GM12865 (cell line): ENCODE measurements at places on chromosomes 12 and 14.

DNA sequence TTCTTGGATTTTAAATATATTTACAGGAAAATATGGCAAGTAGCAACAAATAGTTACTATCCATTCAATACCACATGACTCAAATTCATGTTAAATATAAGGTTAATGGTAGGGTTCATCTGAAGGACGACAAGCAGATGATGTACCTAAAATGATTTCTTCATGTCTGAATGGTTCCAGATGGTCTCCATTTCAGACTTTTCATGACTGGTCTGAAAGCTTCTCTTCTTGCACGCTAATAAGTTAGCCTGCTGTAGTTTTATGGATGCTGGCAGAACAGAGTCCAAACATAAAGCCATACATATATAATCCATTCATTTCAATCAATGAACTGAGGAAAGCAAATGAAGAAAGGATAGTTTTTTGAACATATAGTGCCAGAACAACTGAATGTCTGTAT lies 257.0 kb upstream of the MGAT4C start:
- DNase-seq: no peak

GRCh38 chr12:82099216-82099615 lies 259.0 kb downstream of the CCDC59 start:
- DNase-seq: no peak

DNA sequence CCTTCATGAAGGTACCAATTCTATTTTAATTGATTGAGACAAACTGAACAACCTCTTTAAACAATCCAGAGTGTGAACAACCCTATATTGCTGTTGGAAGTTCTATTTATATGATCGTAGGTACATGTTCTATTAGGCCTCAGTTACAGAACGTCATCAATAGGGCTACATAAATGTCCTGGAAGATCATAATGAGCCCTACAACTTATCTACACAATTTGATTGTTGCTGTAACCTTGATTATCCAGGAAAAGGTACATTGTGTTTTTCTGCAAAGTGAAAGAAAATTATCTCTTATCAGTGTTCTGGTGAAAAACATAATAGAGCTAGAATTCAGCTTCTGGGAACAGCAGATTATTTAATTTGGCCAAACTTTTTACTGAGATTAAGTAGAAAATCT lies 612.9 kb downstream of the GALC start:
- DNase-seq: no peak

- no peak for DNase-seq
These were observed 96.1 kb downstream of the TMEM121 start for GRCh38 chr14:105622329-105622955.

- no peak for DNase-seq
These were observed 63.8 kb downstream of the FAR2 start for GRCh38 chr12:29212682-29213403.

DNA sequence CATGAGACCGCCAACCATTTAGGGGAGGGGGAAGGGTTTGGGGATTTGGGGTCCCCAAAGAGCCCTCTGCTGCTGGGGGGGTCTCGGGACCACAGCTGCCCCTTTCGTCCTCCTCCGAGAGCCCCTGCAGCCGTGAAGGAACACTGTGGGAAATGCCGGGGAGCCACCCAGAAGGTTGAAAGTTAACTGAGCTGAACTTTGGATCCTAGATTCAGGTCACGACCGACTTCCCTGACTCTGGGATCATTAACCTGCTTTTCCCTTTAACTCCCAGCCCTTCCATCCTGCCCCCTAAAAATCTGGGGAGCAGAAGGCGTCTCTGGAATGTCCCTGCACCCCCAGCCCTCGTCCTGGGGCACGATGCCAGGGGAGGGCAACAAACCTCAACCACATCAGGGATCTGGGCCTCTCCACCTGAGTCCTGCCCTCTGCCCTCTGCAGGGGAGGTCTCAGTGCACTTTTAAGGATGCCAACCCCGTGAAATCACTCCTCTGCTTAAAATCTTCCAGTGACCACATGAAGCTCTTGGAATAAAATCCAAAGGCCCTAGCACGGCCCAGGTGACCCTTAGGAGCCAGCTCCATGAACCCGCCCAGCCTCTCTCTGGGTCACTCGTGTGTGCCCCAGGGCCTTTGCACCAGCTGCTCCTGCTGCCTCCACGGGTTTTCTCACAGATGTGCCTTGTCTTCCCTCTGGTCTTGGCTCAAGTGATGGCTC lies 95.0 kb downstream of the RFLNA start:
- DNase-seq: no peak

DNA sequence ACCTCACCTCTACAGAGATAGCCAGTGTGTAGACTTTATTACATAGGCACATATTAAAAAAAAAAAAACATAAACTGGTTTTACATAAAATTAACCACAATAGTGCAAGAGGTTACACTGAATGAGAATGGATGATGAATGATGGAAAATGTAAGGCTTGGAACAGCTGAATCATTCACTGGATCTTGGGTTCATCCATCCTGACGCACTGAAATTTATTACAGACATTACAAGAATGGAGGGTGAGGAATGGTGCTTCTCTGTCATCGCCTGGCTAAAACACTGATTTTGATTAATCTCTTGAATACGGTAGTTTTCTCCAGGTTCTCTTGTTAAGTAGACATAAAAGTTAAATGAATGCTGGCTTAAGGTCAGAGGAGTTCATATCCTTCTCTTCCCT lies 40.0 kb upstream of the GTF2A1 start:
- DNase-seq: no peak

GRCh38 chr12:46233423-46233822 lies 35.4 kb downstream of the SLC38A1 start:
- no peak for DNase-seq

- no peak for DNase-seq
These were observed 6.8 kb upstream of the RASAL1 start for GRCh38 chr12:113142173-113142885.

- DNase-seq: no peak
These were observed 5.6 kb upstream of the FAM234B start for GRCh38 chr12:13038491-13039161.

- no peak for DNase-seq
These were observed 20.6 kb downstream of the PRPF39 start for GRCh38 chr14:45104561-45104960.

GRCh38 chr12:479161-479560 lies 19.4 kb downstream of the B4GALNT3 start:
- no peak for DNase-seq

DNA sequence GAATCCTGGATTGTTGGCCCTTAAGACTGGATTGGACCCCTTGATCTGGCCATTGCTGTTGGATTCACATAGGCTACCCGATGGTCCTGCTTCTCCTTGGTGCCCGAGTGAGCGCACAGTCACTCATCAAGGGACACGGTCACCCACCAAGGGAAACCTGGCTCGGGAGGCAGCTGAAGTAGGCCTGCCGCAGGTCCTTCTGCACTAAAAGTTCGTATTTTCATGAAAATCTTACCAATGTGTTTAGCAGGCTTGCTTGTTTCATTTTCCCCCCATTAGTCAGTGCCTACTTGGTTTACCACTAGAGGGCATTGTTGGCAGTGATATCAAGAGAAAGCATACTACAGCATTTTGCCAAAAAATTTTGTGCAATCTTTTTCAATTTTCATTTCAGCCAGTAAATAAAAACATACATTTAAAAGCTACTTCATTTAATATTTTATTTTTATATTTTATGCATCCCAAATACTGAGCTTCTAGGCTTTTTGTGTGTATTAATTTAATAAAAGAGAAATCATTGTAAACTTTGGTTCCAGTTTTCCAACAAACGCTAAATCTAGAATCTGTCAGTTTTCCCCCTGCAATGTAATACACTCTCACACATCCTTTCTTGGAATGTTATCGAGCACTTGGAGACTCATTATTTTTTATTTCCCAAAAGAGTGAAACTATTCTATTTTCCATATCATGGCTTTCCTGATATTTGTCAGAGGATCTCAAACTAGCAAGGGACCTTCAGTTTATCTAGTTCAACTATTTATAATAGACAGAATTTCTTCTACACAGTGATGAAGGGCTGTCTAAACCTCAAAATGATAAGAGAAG lies 116.7 kb downstream of the LMNTD1 start:
- DNase-seq: peak; percentile 78

- peak; percentile 7 for DNase-seq
These were observed 14.6 kb upstream of the MIA2 start for GRCh38 chr14:39219075-39219499.

DNA sequence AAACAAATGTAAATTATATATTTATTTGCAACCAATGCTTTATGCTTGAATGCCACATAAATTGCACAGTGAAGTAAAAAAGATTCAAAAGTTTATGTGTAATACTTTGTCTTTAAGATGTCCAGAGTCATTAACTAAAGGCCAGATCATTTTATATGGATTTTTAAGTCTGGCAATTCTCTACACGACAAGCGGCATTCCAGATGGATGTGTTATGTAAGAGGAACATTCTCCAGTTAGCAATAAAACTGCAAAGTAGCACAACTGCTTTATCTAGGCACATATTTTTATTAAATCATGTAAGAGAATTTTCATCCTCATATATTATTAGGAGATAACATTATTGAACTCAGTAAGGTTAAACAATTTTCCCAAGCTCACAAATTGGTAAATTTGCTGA lies 1717.7 kb upstream of the SEL1L start:
- no peak for DNase-seq

DNA sequence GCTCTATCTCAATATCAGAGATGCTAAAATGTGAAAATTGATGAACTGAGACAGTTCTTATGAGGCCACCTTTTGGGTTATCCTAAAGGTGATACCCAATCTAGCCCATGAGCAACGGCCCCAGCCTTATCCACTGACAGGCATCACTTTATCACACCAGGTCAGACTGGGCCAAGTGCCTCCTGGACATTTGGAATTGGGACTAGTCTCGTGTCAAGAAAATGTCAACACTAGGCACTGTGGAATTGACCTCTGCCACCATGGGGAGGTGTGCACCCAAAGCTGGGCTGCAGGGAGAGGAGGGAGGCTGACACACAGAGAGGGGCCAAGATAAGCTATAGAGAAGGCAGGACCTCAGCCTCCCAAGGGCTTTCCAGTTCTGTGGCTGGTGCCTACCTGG lies 78.5 kb upstream of the ZFP36L1 start:
- no peak for DNase-seq
